ENCODE measurements at places on chromosomes 2 and 18.

DNA sequence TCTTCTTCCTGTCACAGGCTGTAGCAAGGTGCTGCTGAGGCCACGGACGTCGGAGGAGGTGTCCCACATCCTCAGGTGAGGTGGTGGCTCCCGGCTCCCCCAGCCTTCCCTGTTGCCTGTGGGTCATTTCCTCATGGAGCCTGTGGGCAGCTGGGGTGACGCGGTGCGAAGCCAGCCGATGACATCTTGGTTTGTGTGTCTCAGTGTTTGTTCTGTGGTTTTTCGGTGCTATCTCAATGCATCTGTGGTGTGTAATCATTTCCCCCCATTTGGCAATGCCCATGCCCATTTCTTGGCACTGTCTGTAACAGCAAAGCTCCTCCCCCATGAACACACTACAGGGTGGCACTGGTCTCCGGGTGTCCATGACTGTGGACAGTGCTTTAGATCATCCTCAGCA, 6.6 kb downstream of the D2HGDH start:
- no peak for DNase-seq

DNA sequence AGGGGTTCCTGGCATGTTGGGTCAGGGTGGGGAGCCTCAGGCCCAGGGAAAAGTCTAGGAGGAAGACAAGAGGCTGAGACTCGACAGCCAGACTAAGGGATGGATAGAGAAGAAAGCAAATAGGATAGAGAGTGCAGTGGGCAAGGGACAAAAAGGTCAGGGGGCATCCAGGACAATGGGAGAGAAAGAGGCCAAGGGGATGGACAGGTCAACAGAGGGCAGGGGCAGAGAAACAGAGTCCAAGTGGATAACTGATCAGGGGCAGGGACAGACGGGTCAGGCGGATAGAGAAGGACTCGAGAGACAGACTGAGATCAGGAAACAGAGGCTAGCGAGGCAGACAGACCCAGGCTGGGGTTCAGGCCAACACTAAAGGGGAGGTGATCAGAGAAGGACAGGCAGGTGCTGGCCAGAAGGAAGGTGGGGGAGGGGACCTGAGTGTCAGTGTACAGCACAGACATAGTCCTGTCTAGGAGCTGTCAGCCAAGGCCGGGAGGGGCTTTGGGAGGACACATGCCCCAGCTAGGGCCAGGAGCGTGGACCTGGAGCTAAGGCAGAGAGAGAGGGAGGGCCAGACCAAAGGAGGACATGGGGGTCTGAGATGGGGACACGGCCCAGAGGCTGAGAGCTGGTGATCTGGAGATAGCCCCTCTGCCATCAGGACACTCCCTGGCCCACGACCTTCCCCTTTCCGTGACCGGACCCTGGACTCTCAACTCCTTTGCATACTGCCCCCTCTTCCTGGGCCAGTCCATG, 12.2 kb downstream of the ASIC4 start:
- DNase-seq: no peak

- peak; percentile 37 for DNase-seq
These were observed 213.4 kb upstream of the GATA6 start for GRCh38 chr18:21955757-21956652.

- DNase-seq: no peak
These were observed 6.3 kb downstream of the TNFAIP6 start for GRCh38 chr2:151363709-151364108.

DNA sequence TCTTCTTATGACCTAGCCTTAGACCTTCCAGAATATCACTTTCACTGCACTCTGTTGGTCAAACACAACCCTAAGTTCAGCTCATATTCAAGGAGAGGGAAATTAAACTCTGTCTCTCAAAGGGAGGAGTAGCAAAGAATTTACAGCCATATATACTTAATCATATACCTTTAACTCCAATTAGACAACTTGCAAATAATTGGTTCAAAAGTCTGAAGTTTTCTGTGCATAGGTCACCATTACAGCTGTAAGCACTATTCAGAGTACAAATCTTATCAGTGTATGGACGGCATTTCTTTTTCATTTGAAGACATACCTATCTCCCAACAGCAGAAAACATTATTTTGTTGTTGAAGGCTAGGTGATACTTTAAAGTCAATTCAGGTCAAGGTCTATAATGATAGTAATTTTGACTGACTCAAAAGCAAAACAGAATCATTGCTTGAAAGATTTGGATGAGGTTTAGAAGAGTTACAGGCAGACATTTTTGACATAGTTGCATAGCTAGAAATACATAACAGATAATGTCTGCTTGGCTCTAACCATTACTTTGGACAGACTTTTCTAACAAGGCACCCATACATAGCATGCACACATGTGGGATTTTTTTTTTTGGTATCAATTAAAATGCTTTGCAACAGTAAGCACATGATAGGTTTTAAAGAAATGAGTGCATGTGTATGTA, 131.5 kb downstream of the CPS1 start:
- DNase-seq: no peak

- no peak for DNase-seq
These were observed 25.1 kb upstream of the SCYGR1 start for GRCh38 chr2:227412877-227413276.

DNA sequence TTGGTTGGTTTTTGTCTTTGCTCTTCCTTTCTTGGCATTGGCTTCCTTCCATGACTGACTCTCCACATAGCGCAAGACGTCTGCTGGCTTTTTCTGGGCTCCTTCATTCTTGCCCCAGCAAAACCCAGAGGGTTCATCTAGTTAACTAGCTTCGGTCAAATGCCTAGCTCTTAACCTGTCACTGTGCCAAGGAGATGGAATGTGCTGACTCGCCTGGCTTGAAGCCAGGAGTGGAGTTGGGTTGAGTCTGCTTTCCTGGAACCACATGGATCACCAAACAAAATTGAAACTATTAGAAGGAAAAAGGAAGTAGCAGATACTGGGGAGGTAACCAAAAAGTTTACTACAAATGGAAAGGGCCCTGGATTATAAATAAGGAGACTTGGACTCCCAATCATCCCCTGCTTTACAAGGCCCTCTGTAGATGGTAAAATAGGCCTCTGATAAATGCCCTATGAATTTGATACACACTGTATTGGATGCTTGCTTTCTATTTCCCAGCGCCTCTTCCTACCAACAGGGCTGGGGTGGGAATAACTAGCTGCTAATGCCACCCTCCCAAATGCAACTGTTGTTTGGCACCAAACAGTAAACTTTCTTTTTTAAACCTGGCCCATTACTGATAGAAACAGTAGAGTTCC, 11.3 kb downstream of the MALT1 start:
- DNase-seq: peak; percentile 55

GRCh38 chr2:176205126-176205525, 16.7 kb downstream of the HOXD1 start:
- DNase-seq: no peak

GRCh38 chr2:120503206-120503792, 157.4 kb downstream of the INHBB start:
- DNase-seq: no peak

GRCh38 chr2:148130581-148130980, 109.7 kb downstream of the MBD5 start:
- DNase-seq: peak; percentile 7

DNA sequence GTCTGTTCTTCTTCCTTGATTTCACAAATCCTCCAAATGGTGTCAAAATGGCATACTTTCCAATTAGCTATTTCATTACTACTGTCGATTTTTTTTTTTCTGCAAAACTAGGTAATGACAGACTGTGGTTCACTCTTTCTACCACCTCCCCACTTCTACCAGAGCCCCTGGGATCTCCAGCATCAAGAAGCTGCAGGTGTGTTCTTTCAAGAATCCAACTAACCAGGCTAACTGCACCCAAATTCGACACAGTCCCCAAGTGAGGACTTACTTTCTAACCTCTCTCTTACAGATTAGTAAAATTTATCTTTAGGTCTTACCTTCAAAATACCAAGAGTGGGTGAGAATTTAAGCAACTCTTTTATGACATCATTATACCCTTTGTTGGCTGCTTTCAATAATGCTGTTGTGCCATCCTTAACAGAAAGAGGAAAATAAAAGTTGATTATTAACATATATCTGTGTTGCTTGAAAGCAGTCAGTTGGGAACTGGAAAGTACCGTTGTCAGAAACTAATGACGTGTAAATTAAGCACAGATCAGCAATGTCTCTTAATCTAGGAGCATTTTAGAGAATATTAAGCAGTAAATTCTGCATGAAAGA, 31.2 kb upstream of the NPC1 start:
- no peak for DNase-seq

DNA sequence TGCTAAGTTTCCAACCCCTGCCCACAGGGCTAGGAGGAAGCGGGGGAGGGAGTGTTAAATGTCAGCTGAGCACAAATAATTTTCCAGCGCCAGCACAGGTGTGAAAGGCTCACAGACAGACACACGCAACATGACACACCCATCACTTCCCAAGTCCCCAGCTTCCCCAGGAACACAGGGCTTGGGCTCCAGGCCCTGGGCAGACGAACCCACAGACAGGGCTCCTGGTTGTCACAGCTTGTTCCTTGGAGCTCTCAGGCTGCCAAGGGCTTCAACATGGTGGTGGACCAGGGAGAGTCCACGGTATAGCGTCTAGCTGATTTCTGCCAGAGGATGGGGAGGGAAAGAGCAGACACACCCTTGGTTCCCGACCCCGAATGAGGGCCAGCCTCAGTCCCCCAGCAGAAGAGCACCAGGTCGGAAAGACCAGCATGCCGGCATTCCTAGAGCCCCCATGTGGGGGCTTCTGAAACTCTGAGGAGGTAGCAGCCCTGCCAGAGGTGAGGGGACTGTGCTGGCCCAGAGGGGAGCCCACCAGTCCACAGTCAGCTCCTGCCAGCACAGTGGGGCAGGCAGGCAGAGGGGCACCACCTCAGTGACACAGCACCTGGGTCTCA, 1.9 kb downstream of the DUSP2 start:
- DNase-seq: no peak

DNA sequence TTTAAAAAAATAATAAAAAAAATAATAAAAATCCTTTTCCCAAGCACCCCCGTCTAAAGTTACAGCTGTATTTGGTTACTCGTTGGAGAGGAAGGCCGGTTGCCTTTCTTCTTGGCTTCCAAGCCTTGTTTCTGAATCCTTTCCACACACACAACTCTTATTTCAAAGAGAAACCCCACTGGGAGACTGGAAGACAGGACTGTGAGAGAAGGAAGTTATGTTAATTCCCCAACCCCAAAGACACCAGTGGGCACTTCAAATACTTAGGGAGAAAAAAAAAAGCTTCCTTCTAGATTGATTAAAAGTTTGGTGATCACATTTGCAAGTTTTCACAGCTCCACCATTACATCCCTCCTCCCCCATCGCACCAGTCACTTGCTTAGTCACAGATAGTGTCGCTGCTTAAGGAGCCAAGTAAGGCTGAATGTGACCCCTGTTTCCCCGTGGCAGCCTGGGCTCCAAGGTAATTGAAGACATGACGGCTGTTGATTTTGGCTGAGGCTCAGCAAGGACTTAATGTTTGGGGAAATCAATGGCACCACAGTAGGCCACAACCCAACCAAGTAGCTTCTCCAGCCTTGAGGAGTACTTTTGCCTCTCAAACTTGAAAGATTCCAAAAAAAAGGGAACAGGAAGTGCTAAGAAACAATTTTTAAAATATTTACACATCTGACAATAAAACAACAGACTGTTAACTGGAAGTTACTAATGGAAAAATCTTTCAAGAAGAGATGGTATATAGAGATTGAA, 40.8 kb upstream of the FRZB start:
- DNase-seq: no peak

DNA sequence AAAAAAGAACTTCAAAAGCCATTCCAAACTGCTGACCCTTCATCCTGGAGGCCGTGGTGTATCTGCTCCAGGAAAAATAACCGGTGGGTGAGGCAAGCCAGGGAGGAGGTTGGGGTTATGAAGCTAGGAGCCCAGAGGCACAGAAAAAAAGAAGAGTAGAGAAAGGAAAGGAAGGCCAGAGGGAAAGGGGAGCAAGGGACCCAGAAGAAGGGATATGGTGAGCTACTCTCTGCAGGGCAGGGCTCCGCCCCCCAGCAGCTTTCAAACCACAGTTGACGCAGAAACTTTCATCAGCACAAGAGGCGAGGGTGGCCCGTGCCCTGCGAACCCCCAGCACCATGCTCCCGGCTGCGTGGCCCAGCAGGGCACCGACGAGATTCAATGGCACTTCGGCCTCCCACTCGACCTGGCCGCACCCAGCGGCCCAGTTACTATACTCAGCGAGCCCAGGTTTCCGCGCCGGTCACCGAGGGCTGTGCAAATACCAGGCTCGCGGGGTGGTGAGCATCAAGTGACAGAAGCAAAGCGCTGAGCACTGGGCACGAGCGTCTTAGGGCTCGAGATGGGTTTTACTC, 665 bp downstream of the MCM6 start:
- no peak for DNase-seq

GRCh38 chr2:861655-862354, 88.8 kb upstream of the SNTG2 start:
- DNase-seq: no peak

GRCh38 chr18:62999392-62999791, 284.1 kb downstream of the PHLPP1 start:
- DNase-seq: no peak

- no peak for DNase-seq
These were observed 8.4 kb downstream of the POU3F3 start for GRCh38 chr2:104862058-104862941.

DNA sequence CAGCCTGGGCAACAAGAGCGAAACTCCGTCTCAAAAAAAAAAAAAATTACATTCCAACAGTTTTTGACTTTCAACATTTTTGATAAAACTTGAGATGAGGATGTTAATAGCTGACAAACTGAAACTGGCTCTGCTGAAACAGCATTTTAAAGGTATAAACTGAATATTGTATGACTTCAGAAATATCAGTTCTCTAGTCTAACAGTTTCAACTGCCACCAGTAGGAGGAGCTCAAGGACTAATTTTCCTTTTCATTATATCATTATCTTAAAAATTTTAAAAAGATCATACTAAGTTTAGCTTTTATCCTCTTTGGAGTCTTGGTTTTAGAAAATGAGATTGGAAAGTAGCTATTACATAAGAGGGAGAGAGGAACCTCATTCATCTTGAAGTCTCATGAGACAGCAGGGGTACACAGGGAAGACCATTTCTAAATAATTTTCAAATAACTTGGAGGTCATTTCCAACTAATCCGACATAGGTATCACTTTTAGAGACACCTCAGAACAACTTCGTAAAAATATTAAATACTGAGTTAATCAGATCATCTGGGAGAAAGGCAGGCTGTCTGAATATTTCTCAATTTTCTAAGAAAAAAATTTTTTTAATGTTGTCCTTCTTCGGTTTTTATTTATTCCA, 37.6 kb upstream of the MCM6 start:
- DNase-seq: peak; percentile 28

DNA sequence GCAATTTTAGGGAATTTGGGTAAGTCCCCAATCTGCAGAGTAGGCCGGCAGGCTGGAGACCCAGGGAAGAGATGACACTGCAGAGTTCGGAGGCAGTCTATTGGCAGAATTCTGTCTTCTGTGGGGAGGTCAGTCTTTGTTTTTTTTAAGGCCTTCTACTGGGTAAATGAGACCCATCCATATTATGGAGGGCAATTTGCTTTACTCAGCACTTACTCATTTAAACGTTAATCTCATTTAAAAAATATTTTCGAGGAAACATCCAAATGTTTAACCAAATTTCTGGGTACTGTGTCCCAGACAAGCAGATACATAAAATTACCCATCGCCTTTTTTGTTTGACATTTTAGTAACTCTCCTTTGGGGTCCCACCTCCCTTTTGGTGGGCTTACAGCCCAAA, 139.5 kb downstream of the IRS1 start:
- DNase-seq: no peak

- DNase-seq: no peak
These were observed 145.9 kb upstream of the LHCGR start for GRCh38 chr2:48901416-48901815.

GRCh38 chr18:36073676-36074075, 6.3 kb upstream of the RPRD1A start:
- DNase-seq: no peak

GRCh38 chr2:149466635-149467034, 120.9 kb downstream of the MMADHC start:
- peak; percentile 29 for DNase-seq

- no peak for DNase-seq
These were observed 152.3 kb downstream of the USP34 start for GRCh38 chr2:61318553-61318952.
